ENCODE measurements at places on chromosomes 12 and 14.

- DNase-seq: no peak
These were observed 1096.0 kb upstream of the FLRT2 start for GRCh38 chr14:84433961-84434360.

- DNase-seq: no peak
These were observed 261.7 kb downstream of the CACNA1C start for GRCh38 chr12:2314492-2314891.

GRCh38 chr14:103367995-103368394, 17.2 kb upstream of the MARK3 start:
- DNase-seq: no peak

DNA sequence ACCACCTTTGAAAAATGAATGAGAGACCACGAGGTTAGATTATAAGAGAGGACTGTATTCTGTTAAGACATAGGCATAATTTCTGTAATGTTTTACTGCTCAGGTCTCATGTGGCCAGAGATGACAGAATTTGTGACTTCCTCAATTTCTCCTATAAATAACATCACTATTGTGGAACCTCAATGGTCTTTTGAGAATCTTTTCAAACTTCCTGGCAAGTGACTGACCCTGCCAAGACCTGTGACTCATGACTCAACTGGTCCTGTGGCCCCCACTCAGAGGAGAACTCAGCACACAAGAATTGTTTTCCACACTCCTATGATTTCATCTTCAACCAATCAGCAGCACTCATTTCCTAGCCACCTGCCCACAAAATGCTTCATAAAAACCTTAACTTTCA, 508.2 kb upstream of the ATP2B1 start:
- DNase-seq: no peak

DNA sequence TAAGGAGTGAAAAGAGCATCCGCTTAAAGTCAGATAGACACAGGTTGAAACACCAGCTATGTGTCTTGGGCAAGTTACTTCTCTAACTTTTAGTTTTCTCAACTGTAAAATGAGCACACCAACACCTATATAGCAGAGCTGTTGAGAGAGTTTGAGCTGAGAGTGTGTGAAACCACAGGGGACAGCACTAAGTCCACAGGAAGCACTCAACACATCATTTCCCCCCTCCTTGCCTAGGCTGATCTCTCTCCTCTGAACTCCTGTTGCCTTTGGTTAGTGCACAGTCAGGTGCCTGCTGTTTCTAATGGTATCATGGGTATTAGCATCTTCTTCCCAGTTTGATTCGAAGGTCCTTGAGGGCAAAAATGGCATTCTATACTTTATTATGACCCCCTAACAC, 176.7 kb downstream of the DPF3 start:
- no peak for DNase-seq

DNA sequence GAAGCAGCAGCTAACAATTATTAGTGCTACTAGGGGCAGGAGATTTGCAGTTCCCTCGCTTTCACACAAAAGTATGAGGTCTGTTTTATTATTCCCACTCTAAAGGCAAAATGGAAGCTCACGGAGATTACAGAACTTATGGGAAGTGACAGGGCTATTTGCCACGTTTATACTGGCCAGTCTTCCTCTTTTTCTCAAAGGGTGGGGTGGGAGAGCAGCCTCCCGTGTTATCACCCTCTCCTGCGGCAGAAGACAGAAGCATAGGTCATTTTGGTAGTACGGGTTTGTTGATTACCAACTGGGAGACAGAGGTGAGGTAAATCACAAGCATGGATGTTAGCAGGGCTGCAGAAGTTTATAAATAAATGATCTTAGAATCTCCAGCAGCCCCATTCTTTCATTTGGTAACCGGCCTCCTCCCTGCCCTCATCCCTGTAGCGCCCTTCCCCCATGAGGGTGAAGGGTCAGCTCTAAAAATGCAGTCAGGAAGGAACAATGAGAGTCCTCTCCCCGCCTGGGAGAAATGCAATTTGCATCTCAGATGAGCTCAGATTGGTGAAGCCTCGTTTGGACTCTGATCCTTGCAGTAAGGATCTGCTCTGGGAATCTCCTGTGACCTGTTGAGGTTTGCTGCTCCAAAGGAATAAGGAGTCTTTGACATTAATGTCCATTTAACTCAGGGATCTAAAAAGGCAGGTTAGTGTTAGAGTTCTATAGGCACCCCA, 44.7 kb upstream of the SINHCAF start:
- no peak for DNase-seq

DNA sequence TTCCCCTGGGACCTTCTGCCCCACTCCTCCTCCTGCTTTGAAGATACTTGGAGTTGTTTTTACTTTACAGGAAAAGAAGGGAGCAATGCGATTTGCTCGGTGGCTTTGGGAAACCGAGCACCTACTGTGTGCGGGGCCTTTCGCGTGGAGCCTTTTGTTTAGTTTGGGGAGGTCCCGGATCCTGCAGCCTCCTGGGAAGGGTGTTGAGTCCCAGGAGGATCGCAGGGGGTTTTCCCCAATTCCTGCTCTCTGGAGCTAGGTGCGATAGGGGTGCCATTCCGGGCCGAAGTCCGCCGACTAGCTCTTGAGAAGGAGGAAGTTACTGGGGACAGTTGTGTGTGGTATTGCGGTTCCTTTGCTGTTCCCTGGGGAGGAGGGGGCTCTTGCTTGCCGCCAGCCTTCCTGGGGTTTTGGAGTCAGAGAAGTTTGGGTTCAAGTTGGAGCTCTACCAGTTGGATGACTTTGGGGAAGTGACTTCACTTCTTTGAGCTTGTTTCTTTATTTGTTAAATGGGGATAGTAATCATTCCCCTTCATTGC, 1.1 kb downstream of the BRI3BP start:
- no peak for DNase-seq

DNA sequence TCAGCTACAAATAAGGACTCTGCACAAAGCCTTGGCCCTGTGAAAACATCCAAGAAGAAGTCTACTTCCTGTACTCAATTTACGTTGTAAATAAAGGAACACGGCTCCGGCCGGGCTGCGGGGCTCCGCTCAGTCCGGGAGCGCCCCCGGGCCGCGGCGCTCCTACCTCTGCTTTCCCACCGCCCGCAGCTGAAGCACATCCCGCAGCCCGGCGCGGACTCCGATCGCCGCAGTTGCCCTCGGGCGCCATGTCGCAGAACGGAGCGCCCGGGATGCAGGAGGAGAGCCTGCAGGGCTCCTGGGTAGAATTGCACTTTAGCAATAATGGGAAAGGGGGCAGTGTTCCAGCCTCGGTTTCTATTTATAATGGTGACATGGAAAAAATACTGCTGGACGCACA, 502.3 kb upstream of the FOXG1 start:
- DNase-seq: no peak

GRCh38 chr14:88563845-88564244, 1.0 kb downstream of the ZC3H14 start:
- DNase-seq: no peak

DNA sequence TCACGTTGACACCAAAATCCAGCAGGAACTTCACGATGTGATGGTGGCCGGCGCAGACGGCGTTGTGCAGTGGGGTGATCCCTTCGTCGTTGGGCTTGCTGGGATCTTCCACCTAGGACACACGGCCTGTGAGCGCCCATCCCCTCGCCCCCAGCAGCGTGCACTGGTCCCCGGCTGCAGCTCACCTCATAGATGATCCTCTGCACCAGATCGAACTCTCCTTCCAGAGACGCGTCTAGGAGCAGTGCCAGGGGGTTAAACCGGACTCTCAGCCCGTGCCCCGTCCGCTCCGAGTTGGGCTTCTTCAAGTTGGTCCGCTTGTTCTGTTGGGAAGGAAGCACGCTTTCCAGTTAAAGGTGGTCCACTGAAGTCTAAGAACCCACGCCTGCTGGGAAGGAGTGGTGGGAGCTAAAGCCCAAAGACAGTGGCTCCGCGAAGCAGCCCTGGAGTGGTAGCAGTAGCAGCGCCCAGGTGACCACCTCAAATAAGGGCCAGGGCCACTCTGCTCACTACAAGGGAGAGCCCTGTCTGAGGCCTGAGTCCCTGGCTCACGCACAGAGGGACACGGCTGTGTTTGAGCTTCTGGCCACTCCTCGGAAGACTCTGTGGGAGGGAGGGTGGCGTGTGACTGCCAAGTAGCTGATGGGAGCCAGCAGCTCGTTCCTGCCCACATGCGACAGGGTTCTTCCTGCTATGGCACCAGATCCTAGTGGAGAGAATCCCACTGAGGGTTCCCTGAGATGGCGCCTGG, 23.3 kb downstream of the ZFYVE21 start:
- DNase-seq: no peak

- DNase-seq: no peak
These were observed 1.3 kb downstream of the PPFIA2 start for GRCh38 chr12:81757731-81758365.

GRCh38 chr12:57220770-57221168, 4.2 kb downstream of the NXPH4 start:
- no peak for DNase-seq

- DNase-seq: no peak
These were observed 89.8 kb downstream of the FAR2 start for GRCh38 chr12:29238822-29239291.

- peak; percentile 81 for DNase-seq
These were observed 17.0 kb downstream of the ANO6 start for GRCh38 chr12:45232756-45233372.

DNA sequence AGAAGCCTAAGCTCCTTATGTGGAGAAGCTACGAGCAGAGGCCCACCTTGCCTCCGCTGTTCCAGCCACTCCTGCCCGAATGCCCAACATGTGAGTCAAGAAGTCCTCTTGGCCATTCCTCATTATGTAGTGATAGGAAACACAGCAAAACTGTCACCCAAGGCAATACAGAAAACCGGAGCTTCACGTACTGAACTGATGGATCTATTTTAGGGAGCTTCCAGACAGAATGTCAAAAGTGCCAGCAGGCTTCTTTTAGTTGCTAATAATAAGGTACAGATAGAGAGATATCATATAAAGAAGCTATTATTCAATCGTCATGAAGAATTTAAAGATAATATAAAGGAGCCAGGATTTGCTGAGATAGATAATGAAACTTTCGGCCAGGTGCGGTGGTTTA, 91.6 kb upstream of the SYT10 start:
- DNase-seq: no peak

Measured in aorta (tissue), 5 donors.